ENCODE measurements at places on chromosomes 12 and 14.
A peak's percentile ranks its signal among the peaks of the same experiment; 100 is the strongest.

DNA sequence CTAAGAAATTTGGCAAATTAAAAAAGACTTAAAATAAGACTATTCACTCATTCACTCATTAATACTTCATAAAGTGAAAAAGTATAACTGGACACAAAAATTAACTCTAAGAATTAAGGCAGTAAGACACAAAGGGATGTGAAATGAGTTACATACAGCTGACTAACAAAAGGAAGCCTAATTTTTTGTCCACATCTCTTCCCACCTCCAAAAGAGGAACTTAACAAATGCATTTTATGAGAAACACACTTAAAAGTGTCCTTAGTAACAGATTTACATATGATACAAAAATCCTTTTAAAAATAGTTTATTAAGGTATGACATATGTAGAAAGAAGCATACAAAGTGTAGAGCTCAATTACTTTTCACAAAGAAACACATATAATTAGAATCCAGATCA lies 88.9 kb downstream of the NUMB start:
- no peak for DNase-seq

DNA sequence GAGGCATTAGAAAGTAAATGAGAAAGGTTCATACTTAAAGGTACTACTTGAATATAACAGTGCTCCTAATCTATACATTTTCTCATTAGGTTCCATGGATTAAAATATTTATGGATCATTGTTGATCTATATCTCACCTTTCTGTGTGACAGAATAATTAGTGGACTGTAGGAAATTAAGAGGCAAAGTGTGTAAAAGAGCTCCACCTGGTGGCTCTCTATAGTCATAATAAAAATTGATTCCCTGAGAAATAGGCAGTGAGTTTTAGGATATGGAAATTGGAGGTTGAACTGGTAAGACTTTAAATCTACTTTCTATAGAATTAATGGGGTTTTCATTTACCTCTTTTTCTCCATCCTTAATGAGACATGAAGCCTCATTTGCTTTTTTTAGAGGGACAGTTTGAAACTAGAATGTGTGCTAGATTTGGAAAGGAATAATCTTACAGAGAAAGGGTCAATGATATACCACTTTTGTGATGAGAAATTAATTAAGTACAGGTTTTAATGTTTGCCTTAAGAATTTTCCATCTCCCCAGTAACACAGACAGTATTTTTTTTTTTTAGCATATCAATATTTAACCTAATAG lies 11.8 kb upstream of the DERA start:
- DNase-seq, result no peak

GRCh38 chr12:117901631-117902030 lies 67.2 kb downstream of the KSR2 start:
- DNase-seq, result no peak

GRCh38 chr12:121590476-121591143 lies 9.8 kb upstream of the KDM2B start:
- peak; percentile 39 for DNase-seq

- no peak for DNase-seq
Observed at GRCh38 chr12:102920271-102920670, 3.2 kb upstream of the PAH start.

DNA sequence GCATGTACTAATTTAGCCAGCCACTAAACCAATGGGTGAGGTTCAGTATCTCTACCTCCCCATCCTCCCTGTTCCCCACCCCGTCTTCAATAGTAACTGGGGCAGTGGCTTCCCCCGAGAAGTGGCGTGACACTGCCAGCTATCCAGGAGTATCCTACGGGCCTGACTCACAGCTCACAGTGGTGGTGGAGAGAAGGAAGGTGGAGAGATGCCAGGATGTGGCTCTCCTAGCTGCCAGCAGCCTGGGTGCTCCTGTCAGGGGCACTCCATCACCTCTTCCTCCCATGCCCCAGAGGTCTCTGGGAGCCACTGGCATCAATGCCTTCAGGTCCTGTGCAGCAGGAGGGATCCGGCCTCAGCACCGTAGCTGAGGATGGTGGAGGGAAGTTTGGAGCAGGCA lies 49.0 kb downstream of the TSPAN11 start:
- DNase-seq, result no peak

DNA sequence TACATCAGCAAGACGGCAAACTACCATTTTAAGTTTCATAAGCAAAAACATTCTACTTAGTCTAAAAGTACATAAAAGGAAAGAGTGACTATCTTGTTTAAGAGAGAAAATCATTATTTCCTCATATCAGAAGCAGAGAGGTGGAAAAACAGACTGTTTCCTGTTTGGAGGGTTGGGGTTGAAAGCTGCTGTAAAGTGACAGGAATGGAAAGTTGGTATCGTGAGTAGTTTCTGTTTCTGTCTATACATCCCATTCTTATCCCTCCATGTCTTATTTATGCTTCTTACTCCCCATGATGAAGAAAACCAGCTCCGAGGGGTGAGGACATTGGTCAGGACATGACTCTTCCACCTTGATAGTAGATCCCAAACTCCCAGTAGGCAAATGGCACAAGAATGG lies 216.5 kb downstream of the EGLN3 start:
- no peak for DNase-seq

- DNase-seq, result no peak
Observed at GRCh38 chr12:131131808-131132117, 178.1 kb downstream of the ADGRD1 start.
